ENCODE measurements at places on chromosomes 5 and 9. TPM values are rescaled to one million over a fixed set of nuclear protein-coding genes. Genes with fewer than 3 reads are reported as not detected.

GRCh38 chr9:37466037-37466709 is 923 bp upstream of the ZBTB5 start:
- DNase-seq = peak; percentile 39

Gene KCNV2
- total RNA-seq = not detected

Gene PDZD2
- total RNA-seq = under 0.01 TPM

Gene SLC22A5
- 6.5 TPM for total RNA-seq

GRCh38 chr5:55557123-55557522 is 22.4 kb upstream of the PLPP1 start:
- no peak for DNase-seq

Gene FOXI1
- total RNA-seq = not detected

DNA sequence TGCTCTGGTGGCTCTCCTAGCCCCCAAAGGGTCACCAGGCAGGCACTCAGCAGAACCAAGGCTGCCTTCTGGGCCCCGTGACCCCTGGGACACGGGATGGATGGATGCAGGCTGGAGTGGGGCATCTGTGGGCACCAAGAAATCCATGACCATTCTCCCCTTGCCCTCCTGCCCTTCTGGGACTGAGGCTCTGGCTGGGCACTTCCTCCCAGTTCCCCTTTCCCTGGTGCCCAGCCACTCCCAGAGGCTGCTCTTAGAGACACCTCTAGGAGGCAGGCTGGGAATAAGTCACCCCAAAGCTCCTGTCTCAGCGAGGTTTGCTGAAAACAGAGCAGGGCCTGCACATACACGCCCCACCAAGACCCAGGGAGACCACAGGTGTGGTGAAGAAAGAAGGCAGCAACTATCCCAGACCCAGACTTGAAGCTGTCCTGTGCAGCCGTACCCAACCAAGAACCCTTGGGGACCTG is 943 bp downstream of the STING1 start:
- DNase-seq = peak; percentile 58

DNA sequence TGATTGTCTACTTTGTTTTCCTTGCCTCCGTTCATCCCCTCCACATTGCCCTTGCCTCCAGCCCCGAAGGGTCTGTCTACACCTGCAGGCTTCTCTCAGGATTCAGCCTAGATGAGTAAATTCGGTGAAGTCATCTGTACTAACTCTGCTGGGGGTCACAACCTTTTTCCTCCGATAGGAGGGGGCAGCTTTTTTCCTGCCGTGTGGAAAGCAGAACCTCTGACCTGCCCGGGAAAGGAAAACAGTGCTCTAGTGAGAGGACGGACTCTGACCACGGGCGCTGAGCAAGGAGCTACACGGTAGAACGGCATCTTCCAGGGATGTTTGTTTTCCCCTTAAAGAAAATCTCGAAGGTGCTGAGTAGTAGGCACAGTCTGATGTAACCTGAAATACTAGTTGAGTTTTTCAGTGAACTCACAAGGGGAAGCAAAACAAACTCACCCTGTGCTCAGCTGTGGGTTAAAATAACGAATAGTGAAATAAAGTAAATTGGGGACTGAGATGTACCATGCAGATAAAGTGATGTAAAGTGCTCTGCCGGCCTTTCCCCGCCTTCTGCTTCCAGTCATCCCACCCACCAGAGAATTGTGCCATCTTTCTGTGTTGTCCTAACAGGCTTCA is 281.8 kb downstream of the AOPEP start:
- DNase-seq = peak; percentile 43

Gene SLC6A3
- not detected for total RNA-seq

Gene PCDHA1
- 0.09 TPM for total RNA-seq

GRCh38 chr9:132989414-132989996 is 11.0 kb downstream of the GFI1B start:
- DNase-seq = no peak

Gene ABO
- not detected for total RNA-seq
